Central memory CD8-positive, alpha-beta T cell (primary cell): ENCODE measurements at places on chromosomes 5 and 9.

DNA sequence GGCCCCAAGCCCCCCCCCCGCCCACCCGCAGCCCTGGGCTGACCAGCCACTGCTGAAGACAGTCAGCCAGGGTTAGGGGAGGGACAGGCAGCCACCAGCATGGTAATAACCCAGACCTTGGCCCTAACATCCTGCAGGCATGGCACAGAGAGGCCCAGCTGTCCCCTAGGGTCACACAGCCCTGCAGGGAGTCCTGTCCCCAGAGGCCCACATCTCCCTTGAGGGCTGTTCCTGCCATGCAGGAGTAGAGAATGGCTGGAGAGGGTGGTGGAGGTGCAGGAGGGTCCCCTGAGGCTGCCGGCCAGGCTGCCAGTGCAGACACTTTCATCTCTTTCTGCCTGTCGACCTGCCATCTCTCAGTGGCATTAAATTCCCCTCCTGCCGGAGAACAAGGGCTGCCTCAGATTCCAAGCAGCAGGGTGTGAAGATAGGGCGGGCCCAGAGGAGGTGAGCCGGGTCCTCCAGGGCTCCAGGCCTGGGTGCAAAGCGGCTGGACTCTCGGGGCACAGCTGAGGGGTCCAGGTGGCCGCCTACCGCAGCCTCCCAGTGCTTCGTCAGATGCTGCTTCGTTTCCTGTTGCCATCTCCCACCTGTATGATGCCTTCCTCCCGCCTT lies 40.0 kb downstream of the CXXC5 start:
- H3K27ac ChIP-seq = no peak overlapping the region
- peaks cover 12% of the 10 kb centered on the region for H3K4me1 ChIP-seq
- no peak overlapping the region for H3K4me3 ChIP-seq
- H3K27me3 ChIP-seq = no peaks in the 10 kb centered on the region

GRCh38 chr5:72555871-72556270 lies 48.7 kb upstream of the ZNF366 start:
- no peak for DNase-seq

- H3K4me3 ChIP-seq = no peak overlapping the region
- H3K4me1 ChIP-seq = no peaks in the 10 kb centered on the region
- DNase-seq = no peak
- H3K27me3 ChIP-seq = peaks cover 45% of the 10 kb centered on the region
Measured at GRCh38 chr5:180126716-180127681, 55.4 kb upstream of the RNF130 start.

- peaks cover 35% of the 10 kb centered on the region for H3K4me1 ChIP-seq
- DNase-seq = no peak
- H3K27me3 ChIP-seq = no peaks in the 10 kb centered on the region
- peaks cover 11% of the 10 kb centered on the region for H3K36me3 ChIP-seq
Measured at GRCh38 chr9:125260561-125260960, 1.1 kb upstream of the GAPVD1 start.

DNA sequence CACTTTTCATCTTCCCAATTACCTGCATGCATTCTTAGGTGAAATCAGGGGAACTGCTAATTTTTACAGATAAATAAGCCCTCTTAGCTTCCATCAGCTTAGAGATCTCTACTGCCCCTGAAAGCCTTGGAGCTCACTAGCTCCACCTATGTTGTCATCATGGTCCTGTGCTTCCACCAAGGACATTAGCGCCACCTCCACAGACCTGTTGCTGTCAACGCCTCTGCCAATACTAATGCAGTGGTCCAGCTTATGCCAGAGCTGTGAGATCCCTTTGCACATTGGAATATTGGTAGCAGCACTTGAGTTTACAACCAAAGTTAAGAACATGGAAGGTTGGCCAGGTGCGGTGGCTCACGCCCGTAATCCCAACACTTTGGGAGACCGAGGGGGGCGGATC lies 7.7 kb upstream of the SHISAL2B start:
- H3K27ac ChIP-seq = no peak overlapping the region
- no peak for DNase-seq
- H3K4me1 ChIP-seq = no peaks in the 10 kb centered on the region

DNA sequence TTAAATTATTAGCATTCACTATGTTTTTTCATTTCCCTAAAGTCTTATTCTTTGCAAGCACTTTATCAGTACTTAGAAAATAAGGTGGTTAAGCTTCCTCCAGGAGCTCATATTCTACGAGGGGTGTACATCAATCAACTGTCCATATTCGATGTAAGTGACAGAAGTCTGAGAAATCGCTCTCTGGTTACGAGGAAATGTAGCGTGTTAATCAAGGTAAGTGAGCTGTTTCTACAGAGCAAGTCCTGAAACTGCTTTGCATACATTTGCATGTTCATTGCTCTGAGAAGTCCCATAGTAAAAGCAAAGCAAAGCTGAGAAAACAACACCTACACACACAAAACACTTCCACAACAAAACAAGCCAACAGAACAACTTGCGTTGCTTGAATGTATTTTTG lies 893.9 kb upstream of the DMAC1 start:
- H3K4me3 ChIP-seq = no peak overlapping the region
- H3K27ac ChIP-seq = no peak overlapping the region
- no peaks in the 10 kb centered on the region for H3K27me3 ChIP-seq
- no peaks in the 10 kb centered on the region for H3K4me1 ChIP-seq

DNA sequence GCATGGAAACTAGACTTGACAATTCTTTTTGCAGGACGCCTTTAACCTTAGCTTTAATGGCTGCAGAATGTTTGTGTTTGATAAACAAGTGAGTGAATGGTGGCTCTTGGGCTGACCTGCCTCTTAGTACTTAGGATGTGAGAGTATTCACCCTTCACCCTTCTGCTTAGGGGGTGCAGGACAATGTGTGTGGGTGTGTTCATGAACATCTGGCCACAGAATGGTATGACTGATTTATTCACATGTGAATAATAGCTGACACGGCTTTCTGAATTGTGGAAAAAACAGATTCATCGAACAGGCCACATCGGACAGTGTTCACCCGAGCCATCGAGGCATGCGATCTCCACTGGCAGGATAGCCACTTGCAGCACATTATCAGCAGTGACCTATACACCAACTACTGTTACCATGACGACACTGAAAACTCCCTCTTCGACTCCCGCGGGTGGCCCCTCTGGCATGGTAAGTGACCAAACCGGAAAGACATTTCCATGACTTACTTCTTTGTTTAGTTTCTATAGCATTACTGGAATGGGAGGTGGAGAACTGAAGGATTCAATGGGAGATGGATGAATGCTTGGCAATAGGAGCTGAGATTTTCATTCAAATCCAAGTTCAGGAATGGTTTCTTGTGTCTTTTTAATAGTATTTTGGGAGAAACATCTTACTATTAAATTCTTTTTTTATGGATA lies 193.6 kb downstream of the ZSWIM6 start:
- no peaks in the 10 kb centered on the region for H3K4me1 ChIP-seq
- H3K36me3 ChIP-seq = peaks cover 8% of the 10 kb centered on the region
- no peak for DNase-seq
- no peak overlapping the region for H3K27ac ChIP-seq

GRCh38 chr9:115615000-115615401 lies 497.0 kb upstream of the TNC start:
- H3K27ac ChIP-seq = no peak overlapping the region
- DNase-seq = no peak
- H3K36me3 ChIP-seq = no peaks in the 10 kb centered on the region
- peaks cover 9% of the 10 kb centered on the region for H3K27me3 ChIP-seq
- H3K4me3 ChIP-seq = no peak overlapping the region
- no peaks in the 10 kb centered on the region for H3K4me1 ChIP-seq

DNA sequence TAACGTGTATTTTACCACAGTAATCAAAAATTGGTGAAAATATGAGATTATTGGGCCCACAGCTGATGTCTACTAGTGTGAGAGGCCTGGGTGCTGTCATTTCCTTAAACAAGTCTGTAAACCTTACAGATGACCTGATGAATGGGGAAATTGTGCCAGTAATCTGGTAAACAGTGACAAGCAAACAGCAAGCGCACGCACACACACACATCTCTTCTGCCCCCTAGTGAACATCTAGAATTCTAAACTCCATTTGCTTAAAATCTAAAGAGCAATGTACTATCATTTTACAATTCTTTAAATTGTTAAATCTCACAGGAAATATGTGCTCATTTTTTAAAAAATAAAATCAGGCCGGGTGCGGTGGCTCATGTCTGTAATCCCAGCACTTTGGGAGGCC lies 7.5 kb upstream of the RAPGEF1 start:
- H3K27ac ChIP-seq = no peak overlapping the region
- no peak for DNase-seq
- H3K36me3 ChIP-seq = peaks cover 3% of the 10 kb centered on the region
- no peak overlapping the region for H3K4me3 ChIP-seq

DNA sequence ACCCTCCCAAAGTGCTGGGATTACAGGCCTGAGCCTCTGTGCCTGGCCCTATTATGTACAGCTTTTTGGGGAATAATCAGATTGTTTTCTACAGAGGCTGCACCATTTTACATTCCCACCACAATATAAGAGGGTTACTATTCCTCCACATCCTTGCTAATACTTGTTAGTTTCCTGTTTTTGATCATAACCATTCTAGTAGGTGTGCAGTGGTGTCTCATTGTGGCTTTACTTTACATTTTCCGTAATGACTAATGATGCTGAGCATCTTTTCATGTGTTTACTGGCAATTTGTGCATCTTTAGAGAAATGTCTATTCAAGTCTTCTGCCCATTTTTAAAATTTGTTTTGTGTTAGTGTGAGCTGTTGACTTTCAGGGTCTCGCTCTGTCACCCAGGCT lies 18.3 kb downstream of the PTPN3 start:
- H3K27ac ChIP-seq = no peak overlapping the region
- H3K36me3 ChIP-seq = peaks cover 3% of the 10 kb centered on the region
- DNase-seq = no peak
- peaks cover 27% of the 10 kb centered on the region for H3K27me3 ChIP-seq
- H3K4me3 ChIP-seq = no peak overlapping the region

DNA sequence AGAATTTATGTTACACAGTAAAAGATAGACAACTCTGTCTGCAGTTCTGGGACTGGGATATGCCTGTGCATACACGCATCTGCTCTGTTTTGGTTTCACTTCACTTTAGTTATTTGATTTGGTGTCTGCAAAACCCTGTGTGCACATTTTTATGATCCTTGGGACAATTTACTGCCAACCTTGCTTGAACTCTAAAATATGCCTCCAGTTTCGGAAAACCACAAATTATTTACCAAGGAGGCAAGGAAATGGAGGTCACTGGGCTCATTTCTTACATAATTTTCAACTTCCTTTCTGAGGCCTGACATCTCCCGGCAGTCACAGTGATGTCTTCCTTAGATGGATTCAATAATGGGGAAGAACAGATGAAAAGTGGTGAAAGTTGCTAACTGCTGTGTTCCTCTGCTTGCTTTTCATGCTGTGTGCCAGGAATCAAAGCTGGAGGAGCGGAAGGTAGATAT lies 61.2 kb upstream of the TAF11L2 start:
- no peaks in the 10 kb centered on the region for H3K27me3 ChIP-seq
- no peak for DNase-seq
- H3K4me1 ChIP-seq = no peaks in the 10 kb centered on the region
- no peak overlapping the region for H3K4me3 ChIP-seq
- H3K27ac ChIP-seq = no peak overlapping the region

DNA sequence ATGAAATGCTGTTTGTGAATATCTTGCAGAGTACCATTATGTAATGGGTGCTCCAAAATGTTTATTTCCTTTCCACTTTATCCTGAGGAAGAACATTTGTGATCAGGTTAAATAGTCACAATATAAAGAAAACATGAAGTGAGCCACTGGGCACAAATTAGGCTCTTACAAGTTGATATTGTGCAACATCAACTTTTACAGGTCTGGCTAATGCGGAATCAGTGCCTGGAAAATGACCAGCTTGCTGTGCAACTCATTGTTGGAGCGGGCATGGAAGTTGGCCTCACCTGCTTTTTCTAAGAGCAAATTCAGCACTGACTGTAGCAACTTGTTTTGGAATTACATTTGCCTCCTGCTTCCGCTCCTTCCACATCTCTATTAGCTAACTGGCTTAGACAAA lies 216.9 kb upstream of the PLPPR1 start:
- no peaks in the 10 kb centered on the region for H3K36me3 ChIP-seq
- H3K27me3 ChIP-seq = no peaks in the 10 kb centered on the region
- no peak overlapping the region for H3K4me3 ChIP-seq
- DNase-seq = no peak

- no peaks in the 10 kb centered on the region for H3K4me1 ChIP-seq
- DNase-seq = no peak
- H3K27ac ChIP-seq = no peak overlapping the region
Measured at GRCh38 chr9:24416136-24416535, 129.6 kb downstream of the IZUMO3 start.

- peaks cover 76% of the 10 kb centered on the region for H3K4me1 ChIP-seq
- peaks cover 18% of the 10 kb centered on the region for H3K36me3 ChIP-seq
- H3K4me3 ChIP-seq = no peak overlapping the region
- DNase-seq = no peak
Measured at GRCh38 chr5:39063037-39063436, 11.2 kb downstream of the RICTOR start.

DNA sequence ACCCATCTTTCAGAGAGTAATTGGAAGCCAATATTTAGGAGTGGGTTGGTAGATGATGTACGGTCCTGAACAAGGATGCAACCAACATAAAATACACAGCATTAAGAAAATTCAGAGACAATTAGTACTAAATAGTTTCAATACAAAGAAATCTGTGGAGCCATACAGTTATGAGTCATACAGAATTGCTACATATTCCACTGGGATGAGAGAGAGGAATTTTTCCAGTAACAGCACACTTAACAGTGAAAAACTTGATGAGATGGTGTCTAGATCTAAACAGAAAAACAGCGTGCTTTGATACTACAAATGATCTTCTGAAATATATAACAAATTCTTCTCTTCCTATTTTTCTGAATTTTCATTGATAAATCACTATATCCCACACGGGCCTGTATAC lies 1999.3 kb upstream of the CDH9 start:
- no peak overlapping the region for H3K27ac ChIP-seq
- H3K27me3 ChIP-seq = no peaks in the 10 kb centered on the region
- DNase-seq = no peak
- H3K4me1 ChIP-seq = no peaks in the 10 kb centered on the region
- no peaks in the 10 kb centered on the region for H3K36me3 ChIP-seq

DNA sequence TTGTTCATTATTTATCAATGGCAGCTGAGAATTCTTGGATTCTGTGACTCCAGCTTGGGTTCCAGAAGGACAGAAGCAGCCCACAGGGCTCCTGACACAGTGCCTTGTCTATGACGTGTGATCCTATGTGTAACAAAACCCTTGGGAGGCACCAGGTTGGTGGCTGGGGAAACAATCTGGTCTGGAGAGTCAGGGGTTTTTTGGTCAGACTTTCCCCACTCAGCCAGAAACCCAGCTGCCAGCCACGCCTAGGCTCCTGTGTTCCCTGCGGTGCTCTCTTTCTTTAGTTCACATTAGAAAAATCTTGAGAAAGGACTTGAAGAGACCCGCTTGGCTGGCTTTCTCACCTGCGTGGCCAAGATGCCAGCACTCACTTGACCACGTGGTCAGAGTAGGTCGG lies 15.5 kb upstream of the ZBED3 start:
- peaks cover 1% of the 10 kb centered on the region for H3K36me3 ChIP-seq
- no peak overlapping the region for H3K4me3 ChIP-seq
- no peaks in the 10 kb centered on the region for H3K4me1 ChIP-seq
- DNase-seq = no peak

GRCh38 chr5:170552621-170553115 lies 48.8 kb downstream of the KCNIP1 start:
- H3K27ac ChIP-seq = no peak overlapping the region
- H3K4me3 ChIP-seq = no peak overlapping the region
- no peak for DNase-seq
- H3K4me1 ChIP-seq = no peaks in the 10 kb centered on the region
- no peaks in the 10 kb centered on the region for H3K36me3 ChIP-seq
